ENCODE measurements at places on chromosomes 3 and 15. TPM values are rescaled to one million over a fixed set of nuclear protein-coding genes. Genes with fewer than 3 reads are reported as not detected.

Gene GOLGA6L26
- total RNA-seq: not detected

Gene MUSTN1
- total RNA-seq: 12.7 TPM

Gene INTS14
- total RNA-seq: 26.0 TPM

Gene PDCD10
- 58.9 TPM for total RNA-seq

Gene ACOX2
- total RNA-seq: 27.1 TPM

Gene SLC22A13
- not detected for total RNA-seq

Gene LSAMP
- 23.5 TPM for total RNA-seq

Gene KBTBD13
- not detected for total RNA-seq

Gene CD96
- under 0.01 TPM for total RNA-seq

DNA sequence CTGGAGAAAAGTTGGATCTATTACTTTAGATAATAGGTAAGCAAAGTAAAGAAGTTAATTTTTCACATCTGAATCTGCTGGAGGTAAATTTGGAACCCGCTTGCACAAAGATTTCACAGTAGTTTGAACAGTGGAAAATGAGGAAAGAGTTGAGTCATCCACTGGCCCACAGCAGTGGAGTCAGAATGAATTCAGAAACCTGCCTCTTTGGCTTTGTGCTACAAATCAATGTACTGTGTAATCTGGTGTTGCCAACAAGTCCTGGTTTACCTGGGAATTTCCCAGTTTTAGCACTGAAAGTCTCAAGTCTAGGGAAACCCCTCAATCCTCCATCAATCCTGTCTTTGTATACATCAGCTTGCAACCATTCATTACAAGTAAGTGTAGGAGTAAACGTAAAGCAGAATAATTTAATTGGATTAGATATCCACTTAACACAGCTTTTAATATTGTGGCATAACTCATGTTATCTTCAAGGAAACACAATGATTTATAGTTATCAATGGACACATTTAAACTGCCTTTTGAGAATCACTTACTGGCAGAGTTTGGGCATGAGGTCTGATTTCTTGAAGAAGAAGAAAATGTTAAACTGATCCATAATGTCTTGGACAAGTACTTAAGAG is 100.6 kb downstream of the DCLK3 start:
- H3K36me3 ChIP-seq: no peaks in the 10 kb centered on the region
- H3K27me3 ChIP-seq: no peaks in the 10 kb centered on the region
- no peaks in the 10 kb centered on the region for H3K4me1 ChIP-seq
- no peak overlapping the region for H3K27ac ChIP-seq

DNA sequence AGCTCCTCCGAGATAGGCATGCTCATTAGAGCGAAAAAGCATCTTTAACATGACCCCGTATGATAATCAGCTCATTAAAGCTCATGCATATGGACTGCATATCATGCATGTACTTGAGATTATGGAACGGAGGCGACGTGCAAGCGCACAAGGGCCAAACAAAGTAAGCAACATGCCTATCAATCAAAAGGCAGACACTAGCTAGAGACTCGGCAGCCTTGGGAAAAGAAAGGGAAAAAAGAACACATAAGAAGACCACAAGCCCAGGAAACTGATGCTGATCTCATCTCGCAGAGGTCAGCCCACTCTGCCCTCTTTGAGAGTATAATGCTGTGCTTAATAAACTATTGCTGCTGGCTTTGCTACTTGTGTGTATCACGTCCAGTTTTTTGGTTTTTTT is 2.6 kb upstream of the ACOX2 start:
- H3K4me3 ChIP-seq: no peak overlapping the region
- H3K27me3 ChIP-seq: no peaks in the 10 kb centered on the region
- H3K36me3 ChIP-seq: peaks cover 6% of the 10 kb centered on the region
- H3K27ac ChIP-seq: no peak overlapping the region
- DNase-seq: no peak
- H3K4me1 ChIP-seq: peaks cover 25% of the 10 kb centered on the region

GRCh38 chr3:178714925-178715832 is 178.9 kb downstream of the KCNMB2 start:
- H3K36me3 ChIP-seq: no peaks in the 10 kb centered on the region
- no peaks in the 10 kb centered on the region for H3K4me1 ChIP-seq
- no peak overlapping the region for H3K4me3 ChIP-seq
- H3K27me3 ChIP-seq: no peaks in the 10 kb centered on the region
- DNase-seq: no peak
- no peak overlapping the region for H3K27ac ChIP-seq

- H3K4me1 ChIP-seq: no peaks in the 10 kb centered on the region
- no peak overlapping the region for H3K4me3 ChIP-seq
- no peak overlapping the region for H3K27ac ChIP-seq
- no peaks in the 10 kb centered on the region for H3K27me3 ChIP-seq
Observed at GRCh38 chr3:36837089-36837488, 72.7 kb upstream of the DCLK3 start.

GRCh38 chr3:40598338-40598737 is 73.6 kb downstream of the ZNF621 start:
- H3K4me3 ChIP-seq: no peak overlapping the region
- no peak overlapping the region for H3K27ac ChIP-seq
- H3K27me3 ChIP-seq: no peaks in the 10 kb centered on the region
- H3K4me1 ChIP-seq: no peaks in the 10 kb centered on the region
- no peak for DNase-seq

DNA sequence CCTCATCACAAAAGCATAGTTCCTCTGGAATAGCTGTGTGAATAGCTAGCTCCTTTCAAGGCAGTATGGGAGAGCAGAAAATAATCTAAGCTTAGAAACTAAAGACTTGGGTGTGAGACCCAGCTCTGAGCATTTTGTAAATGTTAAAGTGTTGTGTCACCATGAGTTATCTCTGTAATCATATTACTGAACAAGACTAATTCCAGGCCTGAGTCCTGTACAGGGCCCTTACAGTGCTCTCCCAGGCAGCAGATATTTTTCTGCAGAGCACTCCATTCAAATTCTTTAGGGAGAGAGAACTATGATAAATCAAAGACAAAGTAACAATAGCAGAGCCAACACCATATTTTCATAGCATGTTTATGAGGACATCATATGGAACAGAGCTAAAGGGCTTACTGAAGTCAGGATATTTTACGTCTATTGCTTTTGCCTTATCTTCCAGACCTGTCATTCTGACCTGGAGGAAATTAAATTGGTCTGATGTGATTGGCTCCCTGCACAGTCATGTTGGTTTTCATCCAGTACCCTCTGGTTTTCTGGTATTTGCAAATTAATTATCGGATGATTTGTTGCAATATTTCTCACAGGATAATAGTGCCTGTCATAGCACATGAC is 172.6 kb upstream of the PPP2R3A start:
- H3K4me1 ChIP-seq: no peaks in the 10 kb centered on the region
- no peaks in the 10 kb centered on the region for H3K36me3 ChIP-seq
- H3K27ac ChIP-seq: no peak overlapping the region
- no peak overlapping the region for H3K4me3 ChIP-seq

GRCh38 chr3:122233101-122233952 is 49.9 kb downstream of the CASR start:
- H3K27me3 ChIP-seq: no peaks in the 10 kb centered on the region
- no peak for DNase-seq
- H3K27ac ChIP-seq: peak overlapping the region; percentile 39

DNA sequence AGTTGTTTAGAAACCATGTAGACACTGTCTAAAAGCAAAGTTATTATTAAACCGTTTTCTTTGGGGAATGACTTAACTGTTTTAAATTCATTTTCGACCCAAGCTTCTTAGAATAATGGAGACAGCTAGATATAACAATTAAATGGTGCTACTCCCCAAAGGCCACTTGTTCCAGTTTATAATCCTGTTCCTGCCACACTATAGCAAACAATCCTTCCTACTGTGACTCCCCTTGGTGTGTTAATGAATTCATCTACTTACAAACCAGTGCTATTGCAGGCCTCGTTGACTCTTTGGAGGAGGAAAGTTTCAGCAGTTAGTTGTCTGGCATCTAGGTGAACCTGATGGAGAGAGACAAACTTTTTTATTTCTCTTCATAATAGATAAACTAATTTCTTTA is 25.2 kb upstream of the CLSTN2 start:
- DNase-seq: no peak
- H3K27me3 ChIP-seq: no peaks in the 10 kb centered on the region
- H3K4me3 ChIP-seq: no peak overlapping the region
- no peak overlapping the region for H3K27ac ChIP-seq
- H3K4me1 ChIP-seq: no peaks in the 10 kb centered on the region

DNA sequence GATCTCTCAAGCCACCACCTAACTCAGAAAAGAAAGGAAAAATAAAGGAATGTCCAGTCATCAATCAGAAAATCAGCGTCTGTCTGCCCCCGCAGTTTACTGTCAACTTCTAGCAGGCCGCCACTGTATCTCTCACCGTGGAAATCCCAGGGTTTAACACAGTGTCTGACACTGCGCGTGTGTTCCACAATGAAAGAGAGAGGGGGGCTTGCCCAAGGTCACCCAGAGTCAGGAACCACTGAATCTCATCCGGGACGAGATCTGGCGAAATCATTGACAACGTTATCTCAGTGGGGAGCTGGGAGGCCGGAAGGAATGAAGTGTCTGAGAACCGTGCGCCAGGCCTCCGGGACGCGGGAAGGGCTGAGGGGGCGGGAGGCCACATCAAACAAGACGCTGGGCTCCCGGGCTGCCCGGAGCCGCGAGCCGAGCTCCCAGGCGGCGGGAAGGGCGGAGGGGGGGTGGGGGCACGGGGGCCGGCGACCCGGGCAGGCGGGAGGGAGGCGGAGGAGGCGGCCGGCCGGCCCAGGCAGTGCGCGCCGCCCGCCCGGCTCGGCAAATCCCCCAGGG is 2.2 kb upstream of the HES1 start:
- no peaks in the 10 kb centered on the region for H3K27me3 ChIP-seq
- DNase-seq: peak; percentile 83
- peak overlapping the region; percentile 90 for H3K27ac ChIP-seq
- H3K4me3 ChIP-seq: peak overlapping the region; percentile 56
- H3K4me1 ChIP-seq: peaks cover 54% of the 10 kb centered on the region

GRCh38 chr3:143718463-143718862 is 129.8 kb downstream of the SLC9A9 start:
- no peaks in the 10 kb centered on the region for H3K4me1 ChIP-seq
- H3K27me3 ChIP-seq: no peaks in the 10 kb centered on the region
- no peak overlapping the region for H3K27ac ChIP-seq
- DNase-seq: no peak
- no peak overlapping the region for H3K4me3 ChIP-seq

DNA sequence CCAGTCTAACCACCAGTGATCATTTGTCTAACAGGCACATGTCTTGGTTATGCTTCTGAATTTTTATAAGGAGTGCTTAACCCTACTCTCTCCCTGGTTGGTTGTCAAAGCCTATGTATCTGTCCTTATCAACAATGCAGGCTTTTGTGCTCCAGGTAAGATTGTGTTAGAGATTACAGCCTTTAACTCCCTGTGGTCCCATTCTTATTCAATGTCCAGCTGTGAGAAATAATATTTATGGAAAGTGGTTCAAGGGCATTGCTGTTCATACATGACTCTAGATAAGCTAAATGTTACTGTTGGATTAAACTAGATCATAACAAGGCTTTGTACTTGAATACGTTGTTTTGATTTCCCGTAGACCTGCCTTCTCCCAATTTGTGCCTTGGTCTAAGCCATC is 146.1 kb upstream of the TSC22D2 start:
- DNase-seq: no peak
- no peak overlapping the region for H3K4me3 ChIP-seq
- no peaks in the 10 kb centered on the region for H3K27me3 ChIP-seq
- no peaks in the 10 kb centered on the region for H3K36me3 ChIP-seq
- no peak overlapping the region for H3K27ac ChIP-seq
- H3K4me1 ChIP-seq: no peaks in the 10 kb centered on the region

GRCh38 chr3:38232701-38233100 is 32.9 kb upstream of the SLC22A13 start:
- peaks cover 5% of the 10 kb centered on the region for H3K36me3 ChIP-seq
- no peak overlapping the region for H3K27ac ChIP-seq
- no peak for DNase-seq
- no peak overlapping the region for H3K4me3 ChIP-seq
- H3K27me3 ChIP-seq: no peaks in the 10 kb centered on the region
- H3K4me1 ChIP-seq: no peaks in the 10 kb centered on the region

GRCh38 chr3:55718521-55718921 is 231.4 kb upstream of the WNT5A start:
- DNase-seq: no peak
- no peaks in the 10 kb centered on the region for H3K27me3 ChIP-seq
- H3K4me1 ChIP-seq: no peaks in the 10 kb centered on the region

GRCh38 chr15:63944681-63944955 is 101.7 kb downstream of the DAPK2 start:
- H3K27ac ChIP-seq: no peak overlapping the region
- H3K4me3 ChIP-seq: no peak overlapping the region
- no peaks in the 10 kb centered on the region for H3K4me1 ChIP-seq
- no peak for DNase-seq
- H3K36me3 ChIP-seq: no peaks in the 10 kb centered on the region

DNA sequence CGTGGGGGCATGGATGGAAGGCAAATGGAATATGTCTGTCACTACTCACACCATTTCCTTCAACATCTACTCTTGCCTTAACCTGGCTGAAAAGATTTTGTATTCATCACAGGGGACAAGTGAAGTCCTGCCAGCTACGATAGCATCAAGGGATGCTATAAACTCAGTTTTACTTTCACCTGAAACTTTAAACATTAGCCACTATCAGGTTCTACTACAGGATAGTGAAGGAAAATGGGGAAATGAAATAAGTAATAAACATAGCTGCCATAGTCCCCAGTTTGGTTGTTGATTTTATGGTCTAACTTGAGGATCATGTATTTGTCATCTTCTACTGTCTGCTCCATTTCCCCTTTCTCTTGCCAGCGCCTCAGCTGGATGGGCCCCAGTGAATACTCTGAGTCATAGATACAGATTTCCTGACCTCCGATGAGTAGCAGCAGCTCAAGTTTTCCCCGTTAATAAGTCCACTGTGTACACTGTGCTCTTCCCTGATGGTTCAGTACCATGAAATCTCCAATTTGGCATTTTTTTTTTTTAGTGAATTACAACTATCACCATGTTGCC is 338.2 kb upstream of the SLCO3A1 start:
- no peak overlapping the region for H3K4me3 ChIP-seq
- H3K4me1 ChIP-seq: no peaks in the 10 kb centered on the region
- no peaks in the 10 kb centered on the region for H3K27me3 ChIP-seq
- no peaks in the 10 kb centered on the region for H3K36me3 ChIP-seq
- DNase-seq: peak; percentile 69

DNA sequence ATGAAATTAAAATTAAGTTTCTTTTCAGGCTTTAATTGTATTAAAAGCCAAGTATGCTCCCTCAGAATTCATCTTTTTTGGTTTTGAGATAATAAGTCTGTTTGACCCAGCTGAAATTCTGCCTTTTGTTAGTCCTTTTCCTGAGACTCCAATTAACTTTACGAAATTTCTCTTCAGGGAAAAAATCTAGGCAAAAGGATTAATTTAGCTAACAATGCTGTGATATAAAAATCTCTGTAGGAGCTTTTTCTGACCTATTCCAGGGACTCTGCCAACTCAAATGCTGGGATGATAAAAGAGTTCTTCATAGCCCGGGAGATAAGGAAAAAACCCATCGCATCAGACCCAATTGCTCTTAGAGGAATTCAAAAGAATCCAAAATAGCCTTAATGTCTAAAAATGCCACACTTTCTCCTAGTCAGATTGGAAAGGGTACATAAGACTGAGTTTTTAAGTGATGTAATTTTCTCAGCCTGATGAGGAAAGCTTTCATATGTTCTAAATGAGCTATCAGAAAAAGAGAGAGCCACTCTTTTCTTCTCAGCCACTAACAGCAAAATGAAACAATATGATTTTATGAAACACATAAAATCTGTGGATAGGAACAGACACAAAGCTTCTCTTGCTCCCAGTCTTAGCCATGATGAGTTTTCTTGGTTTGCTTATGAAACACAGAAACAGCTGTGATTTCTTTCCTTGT is 405.1 kb downstream of the ROBO1 start:
- peaks cover 9% of the 10 kb centered on the region for H3K4me1 ChIP-seq
- H3K36me3 ChIP-seq: no peaks in the 10 kb centered on the region
- H3K27ac ChIP-seq: peak overlapping the region; percentile 46
- no peaks in the 10 kb centered on the region for H3K27me3 ChIP-seq
- no peak for DNase-seq

Data from sigmoid colon (tissue), 7 donors.